ENCODE measurements at places on chromosomes 11 and 22.

DNA sequence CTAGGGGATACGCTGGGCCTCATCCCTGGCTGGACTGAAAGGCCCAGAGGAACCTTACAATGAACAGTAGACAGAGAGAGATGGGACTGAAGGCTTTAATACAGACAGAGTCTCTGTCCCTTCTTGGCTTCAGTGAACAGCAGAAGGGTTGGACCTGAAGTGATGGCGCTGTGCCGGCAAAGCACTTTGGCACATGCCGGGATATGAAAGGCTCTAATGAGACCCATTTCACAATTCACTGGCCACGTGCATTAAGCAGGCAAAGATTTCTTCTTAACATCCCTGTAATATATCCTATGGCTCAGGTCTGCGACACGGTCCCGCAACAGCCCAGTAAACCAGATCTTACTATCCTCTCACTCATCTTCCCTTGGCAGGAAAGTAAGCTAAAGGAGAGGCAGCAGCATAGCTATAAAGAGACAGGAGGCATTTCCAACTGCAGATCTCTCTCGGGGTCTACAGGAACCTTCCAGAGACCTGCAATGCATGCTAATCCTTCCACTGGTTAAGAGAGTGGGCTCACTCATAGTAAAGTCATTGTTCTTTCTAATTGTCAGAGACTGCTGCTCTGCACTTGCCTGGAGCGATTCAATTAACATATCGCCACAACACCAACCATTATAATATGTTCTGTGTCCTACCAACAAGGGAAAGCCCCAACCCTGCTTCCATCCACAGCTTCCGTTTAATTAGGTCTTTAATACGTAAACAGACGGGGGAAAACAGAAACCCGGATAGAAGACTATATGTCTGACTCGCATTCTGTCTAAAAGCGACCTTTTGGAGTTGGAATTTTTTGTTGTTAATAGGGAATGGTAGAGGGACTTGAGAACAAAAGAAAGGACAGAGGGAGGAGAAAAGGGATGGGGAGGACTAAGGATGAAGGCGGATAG is 1179.0 kb downstream of the LRRC4C start:
- no peak for DNase-seq

DNA sequence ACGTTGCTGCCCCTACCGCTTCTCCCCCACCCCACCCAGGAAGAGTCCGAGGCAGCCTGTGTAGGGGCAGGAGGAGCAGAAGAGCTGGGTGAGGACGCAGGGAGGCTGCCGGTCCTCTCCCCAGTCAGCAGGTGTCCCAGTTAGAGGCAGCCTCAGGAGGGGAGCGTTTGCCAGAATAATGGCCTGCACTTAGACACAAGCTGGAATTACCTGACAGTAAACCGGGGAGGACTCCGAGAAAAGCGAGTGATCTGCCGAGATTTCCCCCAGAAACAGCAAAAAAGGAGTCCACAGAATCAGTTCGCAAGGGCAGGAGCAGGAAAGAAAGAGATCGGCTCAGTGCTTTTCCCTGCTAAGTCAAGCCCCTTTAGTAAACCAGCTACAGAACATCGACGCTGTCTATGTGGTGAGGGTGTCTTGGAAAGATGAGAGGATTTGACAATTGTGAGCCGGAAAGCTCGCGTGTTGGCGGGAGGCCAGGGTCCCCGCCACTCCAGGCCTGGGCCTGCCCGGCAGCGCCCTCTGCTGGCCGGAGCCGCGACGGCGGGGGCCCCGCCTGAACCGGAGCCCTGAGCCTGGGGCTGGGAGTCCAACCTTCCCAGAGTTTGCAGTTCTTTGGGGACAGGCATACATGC is 17.7 kb upstream of the THRSP start:
- DNase-seq, result no peak

DNA sequence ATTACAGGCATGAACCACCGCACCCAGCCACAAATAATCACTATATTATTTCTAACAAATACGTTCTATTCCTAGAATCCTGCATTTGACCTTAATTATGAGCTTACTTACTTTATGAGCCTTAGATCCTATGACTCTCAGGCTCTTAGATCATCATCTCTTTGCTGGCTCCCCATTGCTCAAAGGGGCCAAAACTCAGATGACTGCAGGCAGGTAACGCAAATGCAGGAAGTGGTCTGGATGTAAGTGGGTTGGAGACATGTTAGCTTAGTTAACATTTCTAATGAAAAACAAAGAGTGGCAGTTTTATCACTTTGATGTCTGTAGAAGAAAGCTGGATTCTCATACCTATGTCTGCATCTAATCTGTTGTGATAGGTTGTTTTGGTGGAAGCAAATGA is 23.4 kb downstream of the CCDC81 start:
- no peak for DNase-seq

- DNase-seq, result no peak
These were observed 380.2 kb downstream of the OR4C45 start for GRCh38 chr11:50412832-50413231.

GRCh38 chr11:126328938-126329643 is 25.2 kb downstream of the DCPS start:
- no peak for DNase-seq

GRCh38 chr11:79150966-79151365 is 289.9 kb downstream of the TENM4 start:
- no peak for DNase-seq

- no peak for DNase-seq
These were observed 412.9 kb downstream of the METTL15 start for GRCh38 chr11:28521075-28521474.

- DNase-seq, result no peak
These were observed 22.8 kb downstream of the NPAT start for GRCh38 chr11:108199446-108200321.

- DNase-seq, result no peak
These were observed 38.7 kb upstream of the CDON start for GRCh38 chr11:126101251-126101929.

DNA sequence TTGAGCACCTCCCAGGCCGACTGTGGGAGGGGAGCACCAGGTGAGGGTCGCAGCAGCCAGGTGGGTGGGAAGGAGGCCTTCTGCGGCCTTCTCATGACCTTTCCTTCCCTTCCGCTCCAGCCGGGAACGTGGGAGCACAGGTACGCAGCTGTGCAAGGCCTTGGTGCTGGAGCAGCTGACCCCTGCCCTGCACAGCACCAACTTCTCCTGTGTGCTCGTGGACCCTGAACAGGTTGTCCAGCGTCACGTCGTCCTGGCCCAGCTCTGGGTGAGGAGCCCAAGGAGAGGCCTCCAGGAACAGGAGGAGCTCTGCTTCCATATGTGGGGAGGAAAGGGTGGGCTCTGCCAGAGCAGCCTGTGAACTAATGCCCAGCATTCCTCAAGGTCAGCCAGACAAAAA is 2.6 kb downstream of the IL18BP start:
- no peak for DNase-seq

GRCh38 chr22:48968201-48968959 is 859.3 kb downstream of the BRD1 start:
- no peak for DNase-seq

All from cerebellar nuclear complex (tissue), 1 donor.